ENCODE measurements at places on chromosomes 5 and 9.

DNA sequence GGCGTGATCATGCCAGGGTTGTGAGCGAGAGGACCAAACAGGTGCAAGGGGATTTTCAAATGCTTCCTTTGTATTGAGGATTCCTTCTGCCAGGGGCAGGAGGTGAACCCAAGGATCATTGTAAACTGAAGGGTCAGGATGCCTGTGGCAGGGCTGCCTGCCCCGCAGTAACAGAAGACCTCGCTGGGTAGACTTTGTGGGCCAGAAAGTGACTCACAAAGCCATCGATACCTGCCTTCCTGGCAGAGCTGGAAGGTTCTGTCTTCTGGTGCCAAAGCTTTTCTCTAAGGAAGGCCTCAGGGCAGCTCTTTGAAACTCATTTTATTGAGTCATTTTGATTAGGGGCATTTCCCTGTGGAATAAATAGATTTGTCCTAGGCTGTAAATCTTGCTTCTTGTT lies 223.4 kb downstream of the ICE1 start:
- DNase-seq, result no peak

- DNase-seq, result no peak
Observed at GRCh38 chr5:144581044-144581443, 410.4 kb downstream of the KCTD16 start.

- no peak for DNase-seq
Observed at GRCh38 chr5:133838286-133838685, 130.1 kb downstream of the C5orf15 start.

GRCh38 chr5:41832430-41832829 lies 37.8 kb downstream of the OXCT1 start:
- DNase-seq, result no peak

GRCh38 chr9:96858018-96858573 lies 3.8 kb upstream of the ZNF782 start:
- peak; percentile 10 for DNase-seq

DNA sequence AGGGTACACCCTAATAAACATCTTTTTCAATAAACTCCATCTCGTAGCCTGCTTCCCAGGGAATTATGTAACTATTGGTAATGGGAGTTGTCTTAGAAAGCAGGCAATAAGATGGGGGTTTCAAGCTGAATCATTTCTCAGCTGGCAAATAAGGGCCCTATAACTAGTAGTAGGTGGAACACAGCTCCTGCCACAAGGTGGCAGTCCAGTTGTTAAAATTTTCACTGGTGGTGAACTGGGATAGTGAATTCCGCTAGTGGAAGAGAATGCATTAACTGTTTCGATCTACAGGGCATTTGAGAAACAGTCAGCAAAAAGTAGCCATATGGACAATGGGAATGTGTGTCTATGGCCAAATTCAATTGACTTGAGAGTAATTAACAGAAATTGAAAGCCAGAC lies 27.7 kb downstream of the PCDHB15 start:
- no peak for DNase-seq

- no peak for DNase-seq
Observed at GRCh38 chr5:89397096-89397495, 514.1 kb upstream of the MEF2C start.

DNA sequence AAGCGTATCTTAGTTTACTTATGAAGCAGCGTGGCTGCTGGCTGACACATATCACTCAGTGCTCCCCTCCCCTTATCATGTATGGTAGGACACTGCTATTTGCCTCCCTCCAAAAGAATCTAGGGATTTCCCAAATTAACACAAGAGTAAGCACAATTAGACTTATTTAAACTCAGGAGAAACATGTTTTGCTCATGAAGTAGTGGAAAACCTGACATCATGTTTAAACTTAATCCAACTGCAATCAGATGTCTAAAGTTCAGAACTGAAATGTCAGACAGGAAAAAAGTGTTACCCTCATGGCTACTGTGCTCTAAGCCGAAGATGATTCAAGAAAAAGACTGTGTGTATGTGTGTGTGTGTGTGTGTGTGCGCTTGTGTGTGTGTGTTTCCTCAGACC lies 324.1 kb upstream of the TNC start:
- DNase-seq, result no peak

Data from activated CD4-positive, alpha-beta T cell treated with anti-CD3 and anti-CD28 coated beads, Interleukin-10, Interleukin-2, amounts not matched to agents 100 ng/mL and 50 ng/mL, durations not matched to agents 16 hours and 8 hours (primary cell).